ENCODE measurements at places on chromosomes 2 and 18.

DNA sequence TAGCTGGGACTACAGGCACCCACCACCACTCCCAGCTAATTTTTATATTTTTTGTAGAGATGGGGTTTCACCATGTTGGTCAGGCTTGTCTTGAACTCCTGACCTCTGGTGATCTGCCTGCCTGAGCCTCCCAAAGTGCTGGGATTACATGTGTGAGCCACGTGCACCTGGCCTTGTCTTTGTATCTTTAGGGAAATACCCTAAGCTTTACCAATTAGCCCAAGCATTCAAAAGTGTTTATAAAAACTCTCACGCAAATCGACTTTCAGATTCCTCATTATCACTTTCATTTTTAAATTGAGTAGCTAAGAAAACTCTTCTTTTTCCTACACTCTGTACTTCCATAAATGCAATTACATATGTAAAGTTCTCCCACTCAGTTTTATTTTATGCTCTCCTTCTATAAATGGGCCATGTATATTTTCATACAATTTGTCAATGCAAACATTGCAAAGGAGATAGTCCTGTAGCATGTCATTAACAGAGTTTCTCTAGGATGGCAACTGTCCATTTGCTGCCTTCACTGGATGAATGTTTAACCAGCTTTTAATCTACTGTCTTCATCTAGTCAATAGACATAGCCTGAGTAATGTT lies 326.2 kb upstream of the LRATD1 start:
- DNase-seq, result no peak

- no peak for DNase-seq
Observed at GRCh38 chr2:10613263-10613662, 76.5 kb downstream of the NOL10 start.

- DNase-seq, result no peak
Observed at GRCh38 chr2:36740061-36740460, 43.6 kb downstream of the VIT start.

DNA sequence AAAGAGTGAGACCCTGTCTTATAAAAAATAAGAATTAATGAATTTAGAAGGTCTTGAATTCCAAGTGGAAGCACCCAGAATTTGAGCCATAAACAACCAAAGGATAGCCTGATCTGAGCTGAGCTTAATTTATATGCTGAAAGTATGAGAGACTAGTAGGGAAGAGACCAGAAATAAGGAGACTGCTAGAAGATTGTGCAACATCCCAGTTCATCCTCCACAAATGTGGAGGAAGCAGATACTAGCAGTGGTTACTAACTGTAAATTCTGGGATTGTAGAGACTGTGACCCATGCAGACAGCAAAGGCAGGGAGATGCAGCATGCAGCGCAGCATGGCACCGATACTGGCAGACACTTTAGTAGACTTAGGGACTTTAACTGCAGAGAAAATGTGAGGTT lies 1.5 kb upstream of the SULT1C2 start:
- no peak for DNase-seq

DNA sequence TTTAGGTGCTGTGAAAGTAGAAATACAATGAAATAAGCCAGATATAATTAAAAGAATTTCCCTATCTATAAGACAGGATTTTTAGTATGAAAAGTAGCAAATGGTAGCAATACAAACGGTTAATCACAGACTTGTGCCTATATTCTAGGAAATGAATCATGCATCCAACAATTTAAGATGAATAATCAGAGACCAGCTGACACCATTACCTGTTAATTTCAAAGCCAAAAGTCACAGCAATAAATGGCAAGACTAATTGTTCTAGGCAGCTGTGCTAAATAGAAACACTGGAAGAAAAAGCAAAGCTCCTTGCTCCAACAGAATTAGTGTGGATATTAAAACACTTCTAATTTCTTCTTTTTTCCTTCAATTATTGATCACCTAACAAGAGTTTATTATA lies 35.1 kb upstream of the MPP4 start:
- DNase-seq, result peak; percentile 15

- DNase-seq, result no peak
Observed at GRCh38 chr2:30714811-30715709, 92.2 kb downstream of the CAPN13 start.

DNA sequence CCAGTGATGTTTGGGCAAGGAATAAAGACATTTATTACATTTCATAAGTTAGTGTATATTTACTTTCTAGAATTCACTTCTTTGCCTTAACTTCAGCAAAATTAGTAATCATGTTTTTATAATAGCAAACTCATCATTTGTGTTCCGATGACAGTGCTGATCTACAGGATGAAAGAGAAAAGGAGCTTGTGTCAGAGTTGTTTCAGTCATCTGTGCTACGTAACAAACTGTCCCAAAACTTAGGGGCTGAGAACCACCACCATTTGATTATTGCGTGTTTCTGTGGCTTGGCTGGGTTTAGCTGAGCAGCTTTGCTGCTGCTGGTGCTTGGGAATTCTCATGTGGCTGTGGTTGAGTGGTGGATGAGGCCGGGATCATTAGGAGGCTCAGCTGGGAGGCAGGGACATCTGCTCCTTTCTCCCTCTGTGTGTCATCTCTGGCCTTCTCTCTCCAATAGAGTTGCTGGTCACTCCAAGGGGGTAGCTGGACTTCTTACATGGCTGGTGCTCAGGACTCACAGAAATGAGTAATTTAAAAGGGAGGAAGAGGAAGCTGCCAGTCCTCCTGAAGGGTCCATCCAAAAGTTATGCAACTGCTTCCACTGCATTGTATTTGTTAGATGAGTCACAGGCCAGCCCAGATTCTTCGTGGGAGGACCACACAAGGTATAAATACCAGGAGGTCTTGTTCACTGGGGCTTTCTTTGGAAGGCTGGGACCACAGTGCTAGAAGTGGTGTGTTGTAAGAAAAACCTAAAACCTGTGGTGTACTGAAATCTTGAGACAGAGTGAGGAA lies 43.4 kb upstream of the HAAO start:
- peak; percentile 99 for DNase-seq

GRCh38 chr2:63544017-63544627 lies 44.2 kb downstream of the WDPCP start:
- no peak for DNase-seq

- DNase-seq, result no peak
Observed at GRCh38 chr2:235679471-235679870, 185.6 kb downstream of the AGAP1 start.

DNA sequence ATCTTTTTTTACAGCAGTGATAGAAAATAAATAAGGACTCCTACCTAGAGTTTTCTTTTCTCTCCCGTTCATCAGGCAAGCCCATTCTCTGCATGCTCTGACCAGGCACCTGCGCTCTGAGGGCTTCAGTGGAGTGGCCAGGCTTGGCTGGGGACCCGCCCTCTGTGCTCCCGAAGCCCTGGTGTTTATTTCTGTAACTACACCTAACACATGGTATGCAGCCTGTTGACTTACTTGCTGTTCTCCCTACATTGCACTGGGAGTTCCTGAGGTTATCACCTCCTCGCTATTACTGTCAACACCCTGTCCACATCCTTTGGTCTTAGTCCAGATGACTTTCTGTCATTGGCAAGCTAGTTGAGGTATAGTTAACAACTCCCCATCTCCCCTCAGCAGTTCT lies 317.7 kb downstream of the LPIN1 start:
- DNase-seq, result no peak

- no peak for DNase-seq
Observed at GRCh38 chr18:26225022-26225693, 1.1 kb upstream of the TAF4B start.

DNA sequence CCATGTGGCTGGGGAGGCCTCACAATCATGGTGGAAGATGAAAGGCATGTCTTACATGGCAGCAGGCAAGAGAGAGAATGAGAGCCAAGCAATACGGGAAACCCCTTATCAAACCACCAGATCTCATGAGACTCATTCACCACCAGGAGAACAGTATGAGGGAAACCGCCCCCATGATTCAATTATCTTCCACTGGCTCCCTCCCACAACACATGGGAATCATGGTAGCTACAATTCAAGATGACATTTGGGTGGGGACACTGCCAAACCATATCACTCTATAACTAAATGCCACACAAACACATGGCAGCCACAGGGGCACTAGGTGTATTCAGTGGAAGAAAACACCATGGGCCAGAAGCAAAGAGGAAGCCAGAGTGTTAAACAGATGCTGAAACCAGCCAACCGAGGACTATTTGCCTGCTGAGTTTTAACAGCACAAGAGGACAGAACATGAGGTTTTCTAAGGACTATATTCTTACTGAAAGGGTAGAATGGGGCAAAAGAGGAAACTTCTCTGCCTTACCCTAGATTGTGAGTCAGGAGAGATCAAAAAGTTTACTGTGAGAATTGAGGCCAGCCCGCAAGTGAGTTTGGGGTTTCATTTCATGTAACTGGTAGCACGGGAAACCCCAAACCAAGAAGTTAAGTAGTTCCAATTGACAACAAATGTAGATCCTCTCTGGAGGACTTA lies 49.2 kb downstream of the SIGLEC15 start:
- peak; percentile 35 for DNase-seq

DNA sequence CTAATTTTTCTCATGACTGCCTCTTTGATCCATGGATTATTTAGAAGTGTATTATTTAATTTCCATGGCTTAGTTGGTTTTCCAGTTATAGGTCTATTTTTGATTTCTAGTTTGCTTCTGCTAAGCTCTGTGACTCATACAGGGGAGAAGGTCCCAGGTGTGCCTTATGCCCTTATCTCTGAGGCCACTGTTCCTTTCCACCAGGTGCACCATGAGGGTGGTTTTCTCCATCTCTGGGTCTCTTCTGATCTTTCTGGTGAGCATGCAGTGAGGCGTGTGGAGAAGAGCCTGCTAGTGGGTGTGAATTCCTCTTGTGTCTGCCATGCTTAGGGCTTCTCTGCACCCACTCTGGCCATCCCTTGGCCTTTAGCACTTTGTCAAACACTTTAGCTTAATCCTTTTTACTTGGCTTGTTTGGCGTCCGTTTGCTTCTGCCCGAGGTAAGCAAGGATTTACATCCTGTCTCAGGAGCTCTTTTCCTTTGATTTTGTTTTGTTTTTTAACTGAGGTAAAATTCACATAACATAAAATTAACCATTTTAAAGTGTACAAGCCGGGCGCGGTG lies 129.8 kb upstream of the ARL4C start:
- DNase-seq, result no peak

DNA sequence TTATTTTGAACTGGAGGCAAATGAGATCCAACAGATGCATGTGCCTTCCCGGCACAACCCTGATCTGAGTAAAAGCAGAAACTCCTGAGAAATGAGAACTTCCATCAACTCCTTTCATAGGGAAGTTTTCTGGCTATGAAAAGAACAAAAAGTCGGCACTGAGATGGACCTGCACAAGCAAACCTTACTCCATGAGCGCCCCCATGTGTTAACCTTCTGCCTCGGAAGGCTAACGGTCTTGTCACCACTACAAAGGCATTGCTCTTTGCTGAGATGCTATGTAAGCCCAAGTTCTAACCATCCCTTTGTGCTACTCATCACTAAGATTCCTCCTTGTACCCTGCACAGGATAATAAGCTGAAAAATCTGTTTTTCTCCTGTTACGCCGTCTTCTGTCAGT lies 57.3 kb upstream of the SULT1C3 start:
- peak; percentile 45 for DNase-seq

- peak; percentile 53 for DNase-seq
Observed at GRCh38 chr2:101199251-101199791, 48.1 kb upstream of the TBC1D8 start.

DNA sequence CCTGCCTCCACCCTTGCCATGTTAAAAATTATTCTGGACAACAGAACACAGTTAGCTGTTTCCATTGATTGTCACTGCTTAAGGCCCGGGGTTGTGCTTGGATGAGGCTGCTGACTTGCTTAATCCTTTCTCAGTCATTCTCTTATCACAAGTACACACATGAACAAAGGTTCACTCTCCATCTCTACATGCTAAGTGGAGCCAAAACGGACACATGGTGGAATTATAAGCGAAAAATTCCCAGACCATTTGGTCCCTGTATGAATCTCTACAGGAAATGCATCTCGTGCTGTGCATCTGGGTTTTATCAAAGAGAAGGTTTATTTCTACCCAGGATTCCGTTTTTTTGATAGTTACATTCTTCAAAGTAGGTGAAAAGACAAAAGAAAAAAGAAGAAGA lies 177.5 kb upstream of the ETAA1 start:
- no peak for DNase-seq

DNA sequence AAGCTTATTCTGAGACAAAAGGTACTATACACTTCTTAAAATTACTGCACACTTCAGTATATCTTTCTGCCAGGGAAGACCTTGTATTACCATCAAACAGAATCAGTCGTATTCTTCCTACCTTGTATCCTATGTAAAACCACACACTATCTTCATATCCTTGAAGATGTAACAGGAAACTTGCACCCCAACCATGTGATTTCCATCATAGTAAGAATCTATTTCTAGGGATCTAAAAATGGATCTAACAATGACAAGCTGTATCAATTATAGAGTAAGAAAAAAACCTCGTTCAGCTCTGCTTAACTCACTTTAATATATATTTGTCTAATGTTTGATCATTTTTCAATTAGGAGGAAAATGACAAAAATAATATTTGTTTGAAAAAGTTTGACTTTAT lies 60.2 kb downstream of the WDR75 start:
- no peak for DNase-seq

GRCh38 chr2:27024812-27025211 lies 8.0 kb upstream of the TMEM214 start:
- no peak for DNase-seq

DNA sequence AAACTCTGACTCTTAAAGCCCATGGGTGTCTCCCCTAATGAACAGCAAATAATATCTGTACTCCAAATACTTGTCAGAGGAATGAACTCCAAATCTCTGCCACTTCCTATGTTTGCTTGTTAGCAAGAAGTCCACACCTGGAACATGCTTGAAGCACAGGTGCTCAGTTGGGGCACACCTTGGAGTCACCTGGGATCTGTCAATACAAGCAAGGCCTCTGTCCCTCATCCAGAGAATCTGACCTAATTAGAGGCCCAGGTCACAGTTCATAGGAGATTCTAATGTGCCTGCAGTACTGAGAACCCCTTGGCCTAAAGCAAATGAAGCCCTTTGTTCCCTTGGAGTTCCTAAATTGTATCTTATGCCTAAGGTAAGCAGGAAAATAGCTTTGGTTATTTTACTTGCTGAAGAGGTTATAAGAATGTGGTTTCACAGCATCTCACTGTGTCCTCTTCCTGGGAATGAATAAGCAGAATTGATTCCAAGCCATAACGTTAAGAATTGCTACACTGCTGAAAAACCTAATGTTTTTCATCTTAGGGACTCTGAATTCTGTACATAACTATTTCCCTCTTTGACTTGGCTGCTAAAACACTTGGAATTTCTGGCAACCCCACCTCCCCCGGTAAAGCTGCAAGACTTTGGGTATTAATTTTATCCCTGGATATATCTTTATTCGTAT lies 113.4 kb downstream of the PIEZO2 start:
- DNase-seq, result peak; percentile 14

DNA sequence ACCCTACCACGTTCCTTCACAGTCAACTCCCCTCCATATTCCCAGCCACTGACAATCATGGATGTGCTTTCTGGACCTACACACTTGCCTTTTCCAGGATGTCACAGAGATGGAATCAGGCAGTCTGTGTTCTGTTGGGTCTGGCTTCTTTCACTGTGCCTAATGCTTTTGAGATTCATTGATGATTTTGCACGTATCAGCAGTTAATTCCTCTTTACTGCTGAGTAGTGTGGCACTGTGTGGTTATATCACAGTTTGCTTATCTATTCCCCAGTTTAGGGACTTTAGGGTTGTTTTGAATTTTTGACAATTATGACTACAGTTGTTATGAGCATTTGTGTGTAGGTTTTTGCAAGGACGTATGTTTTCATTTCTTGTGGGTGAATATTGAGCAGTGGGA lies 191.7 kb downstream of the ACKR3 start:
- no peak for DNase-seq
